ENCODE measurements at places on chromosomes 7 and 10.

GRCh38 chr7:143416565-143417149, 8.0 kb upstream of the EPHA1 start:
- no peak for DNase-seq

DNA sequence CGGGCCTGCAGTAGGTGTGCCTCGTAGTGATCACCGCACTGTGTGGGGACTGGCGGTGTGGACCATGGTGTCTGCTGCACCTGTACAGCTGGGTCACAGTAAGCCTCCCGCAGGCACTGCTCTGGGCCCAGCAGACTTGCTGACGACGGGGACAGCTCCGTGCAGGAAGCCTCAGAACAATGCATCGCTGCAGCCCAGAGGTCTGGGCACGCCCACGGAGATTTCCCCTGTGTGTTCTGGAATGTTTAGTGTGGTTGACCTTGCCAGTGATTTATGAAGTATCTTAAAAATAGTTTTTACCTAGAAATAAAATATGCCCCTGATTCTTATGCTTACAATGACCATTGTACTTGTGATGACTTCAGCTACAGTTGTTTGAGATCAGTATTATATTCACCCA, 59.1 kb upstream of the ZNF32 start:
- DNase-seq: no peak

DNA sequence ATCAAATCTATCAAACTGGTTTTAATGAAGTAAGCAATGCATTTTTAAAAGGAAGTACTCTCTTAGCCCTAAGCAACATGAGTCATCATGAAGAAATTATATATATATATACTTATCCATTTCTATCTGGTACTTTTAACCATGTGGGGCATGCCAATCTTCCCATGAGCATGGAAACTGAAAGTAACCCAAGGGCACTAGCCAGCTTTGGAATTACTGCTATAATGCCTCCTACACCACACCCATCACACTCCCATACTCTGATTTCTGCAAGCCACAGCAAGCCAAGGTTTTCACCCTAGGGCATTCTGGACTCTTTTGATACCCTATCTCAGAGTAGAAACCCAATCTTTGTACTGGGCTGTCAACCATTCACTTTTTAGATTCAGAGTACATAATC, 204.6 kb downstream of the IMMP2L start:
- no peak for DNase-seq

- no peak for DNase-seq
These were observed 74.9 kb downstream of the MGMT start for GRCh38 chr10:129541748-129542487.

DNA sequence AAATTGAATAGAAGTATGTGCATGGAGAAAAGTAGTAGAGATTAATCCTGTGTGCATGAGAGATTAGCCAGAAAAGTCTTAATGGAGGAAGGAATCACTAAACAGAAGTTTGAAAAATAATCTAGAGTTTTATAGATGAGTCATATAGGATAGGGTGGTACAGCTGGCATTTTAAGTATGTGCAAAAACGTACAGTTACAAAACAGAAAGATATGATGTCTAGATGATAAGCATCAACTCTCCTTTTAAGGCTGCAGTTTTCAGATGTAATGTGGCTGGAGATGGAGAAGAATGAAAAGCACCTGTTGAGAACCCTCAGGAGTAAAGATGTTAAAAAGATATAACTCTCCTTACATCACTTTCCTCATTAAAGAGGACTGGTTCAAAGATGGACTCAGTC, 271.3 kb downstream of the STK31 start:
- DNase-seq: no peak

- no peak for DNase-seq
These were observed 3.7 kb upstream of the CYP3A43 start for GRCh38 chr7:99824091-99824490.

GRCh38 chr10:15112657-15113056, 15.5 kb downstream of the RPP38 start:
- no peak for DNase-seq

- DNase-seq: no peak
These were observed 53.7 kb upstream of the DUSP5 start for GRCh38 chr10:110444004-110444337.

DNA sequence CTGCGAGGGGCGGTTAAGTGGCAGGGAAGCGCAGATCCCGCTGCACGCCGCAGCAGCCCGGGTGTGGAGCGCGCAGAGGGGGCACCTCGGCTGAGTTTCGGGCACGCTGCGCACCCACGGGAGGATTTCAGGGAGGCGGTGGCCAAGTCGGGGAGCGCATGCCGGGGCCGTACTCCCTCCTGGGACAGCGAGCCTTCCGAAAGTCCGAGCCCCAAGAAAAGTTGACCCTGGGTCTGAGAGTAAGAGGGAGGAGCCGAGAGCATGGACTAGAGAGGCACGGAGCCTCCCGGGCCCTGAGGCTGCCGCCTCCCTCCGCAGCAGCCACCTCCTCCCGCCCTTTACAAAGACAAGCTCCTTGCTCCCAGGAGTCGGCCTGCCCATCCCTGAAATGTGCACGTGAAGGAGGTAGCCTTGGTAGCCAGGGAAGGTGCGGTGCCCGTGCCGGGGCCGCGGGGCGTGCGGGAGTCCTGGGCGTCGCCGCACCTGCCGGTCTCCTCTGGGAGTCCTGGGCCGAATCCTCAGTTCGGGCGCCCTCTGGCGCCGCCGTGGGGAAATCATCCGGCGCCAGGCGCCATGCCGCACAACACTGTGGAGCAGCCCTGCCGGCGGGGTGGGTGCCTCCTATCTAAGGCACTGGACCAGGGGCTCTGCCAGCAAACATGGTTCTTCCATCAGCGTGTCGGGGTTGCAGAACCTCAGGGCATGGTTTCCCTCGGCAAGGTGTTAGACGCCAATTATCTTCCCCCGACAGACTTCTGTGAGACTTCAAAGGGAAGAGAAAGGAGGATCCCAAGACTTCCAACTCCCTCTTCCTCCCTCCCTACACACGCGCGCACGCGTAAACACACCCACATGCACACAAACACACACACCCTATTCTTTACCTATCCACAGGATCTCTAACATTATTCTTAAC, 104.0 kb downstream of the TRIL start:
- DNase-seq: no peak

DNA sequence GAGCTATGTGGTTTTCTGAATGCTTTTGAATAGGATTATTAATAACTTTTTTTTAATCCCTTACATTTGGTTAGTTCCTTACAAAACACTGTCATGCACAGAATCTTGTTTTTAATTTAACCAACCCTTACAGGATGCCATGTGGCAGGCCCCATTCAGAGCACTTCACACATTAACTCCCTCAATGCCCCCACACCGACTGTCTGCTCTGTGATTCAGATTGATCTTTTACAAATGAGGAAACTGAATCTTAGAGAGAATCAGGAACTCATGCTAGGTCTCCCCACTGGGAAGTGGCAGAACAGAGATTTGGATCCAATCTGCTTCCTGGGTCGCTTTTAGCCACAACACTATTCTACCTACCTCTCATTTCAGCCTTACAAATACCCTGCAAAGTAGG, 195.8 kb upstream of the NPVF start:
- no peak for DNase-seq

GRCh38 chr7:144908943-144909556, 73.2 kb upstream of the TPK1 start:
- no peak for DNase-seq

DNA sequence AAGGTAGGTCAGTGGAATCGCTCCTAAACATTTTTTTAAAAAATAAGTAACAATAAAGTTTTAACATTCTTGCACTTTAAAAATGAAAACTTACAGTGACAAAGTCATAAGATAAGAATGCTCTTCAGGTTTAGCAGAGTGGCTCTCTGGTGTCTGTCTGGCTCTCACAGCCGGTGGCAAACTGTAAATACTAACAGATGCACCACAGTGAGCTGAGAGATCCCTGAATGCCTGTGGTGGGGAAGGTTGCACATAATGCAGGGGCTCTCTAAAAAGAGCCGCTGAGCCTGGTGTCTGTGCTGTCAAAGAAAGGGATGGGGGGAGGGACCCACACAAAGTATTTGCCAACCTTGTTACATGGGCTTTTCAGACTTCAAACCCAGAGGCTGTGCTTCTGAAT, 498.3 kb downstream of the CCSER2 start:
- DNase-seq: no peak

DNA sequence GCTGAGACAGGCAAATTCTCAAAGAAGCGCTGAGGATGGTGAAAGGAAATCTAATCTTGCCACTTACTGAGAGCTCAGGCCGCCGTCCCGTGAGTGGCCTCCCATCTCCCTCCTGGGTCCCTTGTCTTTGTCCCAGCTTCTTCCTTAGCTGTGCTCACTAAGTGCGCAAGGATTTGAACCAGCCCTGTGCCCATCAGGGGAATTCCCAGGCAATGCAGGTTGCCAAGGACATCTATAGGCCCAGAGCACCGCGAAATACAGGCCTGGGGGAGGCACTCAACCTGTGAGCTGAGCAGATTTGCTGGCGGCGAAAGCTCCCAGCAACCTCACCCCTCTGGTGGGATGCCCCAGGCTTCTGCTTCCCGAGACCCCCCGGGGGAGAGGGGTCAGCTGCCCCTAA, 64.8 kb downstream of the OAT start:
- no peak for DNase-seq

DNA sequence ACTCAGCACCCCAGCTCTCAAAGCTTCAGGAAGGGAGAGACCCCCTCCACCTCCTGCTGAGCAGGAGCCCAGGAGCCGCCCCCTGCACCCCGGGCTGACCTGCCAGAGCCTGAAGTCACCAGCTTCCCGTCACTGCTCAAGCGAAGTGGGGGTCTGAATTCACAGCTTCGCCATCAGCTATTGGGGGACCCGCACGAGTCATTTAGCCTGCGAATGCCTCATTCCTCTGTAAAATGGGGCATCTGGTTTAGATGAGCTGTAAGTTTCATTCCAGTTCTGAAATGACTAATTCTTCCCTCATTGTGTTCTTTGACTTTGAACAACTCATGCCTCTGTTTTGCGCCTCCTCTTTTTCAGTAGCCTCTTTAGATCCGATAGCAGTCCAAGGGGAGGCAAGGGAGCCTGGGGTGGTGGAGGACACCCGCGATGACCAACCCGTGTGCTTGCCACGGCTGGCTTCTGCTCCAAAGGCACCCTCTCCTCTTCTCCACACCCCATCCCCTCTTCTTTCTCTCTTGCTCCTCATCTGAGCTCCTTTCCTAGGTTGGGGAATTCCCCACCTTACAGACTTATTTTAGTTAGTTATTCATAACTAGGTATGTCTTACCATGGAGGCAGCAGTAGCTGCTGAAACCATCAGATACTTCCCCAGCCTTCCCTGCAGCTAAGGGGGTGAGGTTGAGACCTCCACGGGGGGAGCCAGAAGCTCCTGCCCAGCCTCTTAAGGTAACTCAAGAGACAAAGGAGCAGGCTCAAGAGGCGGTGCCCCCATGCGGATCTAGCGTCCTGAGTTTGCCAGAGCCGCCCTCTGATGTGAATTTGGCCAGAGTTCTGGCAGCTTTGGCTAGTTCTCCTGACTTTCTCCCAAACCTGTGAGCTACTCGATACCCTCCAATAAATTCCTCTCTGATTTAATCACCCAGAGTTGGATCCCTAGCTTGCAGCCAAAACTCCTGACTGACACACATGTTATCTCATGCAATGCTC, 47.7 kb downstream of the RBM17 start:
- no peak for DNase-seq
